Activated CD4-positive, alpha-beta T cell treated with anti-CD3 and anti-CD28 coated beads, Interleukin-2, amount 50 U/mL, for 24 hours (primary cell): ENCODE measurements at places on chromosomes 2 and 18.
A peak's percentile ranks its signal among the peaks of the same experiment; 100 is the strongest.

DNA sequence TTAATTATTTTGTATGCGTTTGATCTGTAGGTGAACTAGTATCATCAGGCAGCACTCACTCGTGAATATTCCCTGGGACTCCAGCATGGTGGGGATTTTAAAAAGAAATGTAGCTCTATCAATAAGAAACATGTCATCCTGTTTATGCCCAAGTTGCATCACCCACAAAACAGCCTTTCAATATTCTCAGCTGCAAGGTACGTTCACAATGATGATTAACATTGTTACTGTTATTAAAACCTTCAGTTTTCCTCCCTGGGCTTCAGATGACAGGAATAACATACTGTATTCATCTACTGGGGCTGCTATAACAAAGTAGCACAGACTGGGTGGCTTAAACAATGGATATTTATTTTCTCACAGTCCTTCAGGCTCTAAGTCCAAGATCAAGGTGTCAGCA, 87.9 kb upstream of the KLHL29 start:
- DNase-seq = no peak

DNA sequence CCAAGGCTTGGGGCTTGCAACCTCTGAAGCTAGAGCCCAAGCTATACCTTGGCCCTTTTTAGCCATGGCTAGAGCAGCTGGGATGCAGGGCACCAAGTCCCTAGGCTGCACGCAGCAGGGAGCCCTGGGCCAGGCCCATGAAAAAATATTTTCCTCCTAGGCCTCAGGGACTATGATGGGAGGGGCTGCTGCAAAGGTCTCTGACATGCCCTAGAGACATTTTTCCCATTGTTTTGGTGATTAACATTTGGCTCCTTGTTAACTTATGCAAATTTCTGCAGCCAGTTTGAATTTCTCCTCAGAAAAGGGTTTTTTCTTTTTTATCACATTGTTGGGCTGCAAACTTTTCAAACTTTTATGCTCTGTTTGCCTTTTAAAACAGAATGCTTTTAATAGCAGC, 56.9 kb upstream of the LHCGR start:
- DNase-seq = no peak

GRCh38 chr2:147711031-147711430, 133.8 kb upstream of the ACVR2A start:
- no peak for DNase-seq

GRCh38 chr2:99689145-99689742, 199.4 kb upstream of the REV1 start:
- no peak for DNase-seq

- DNase-seq = no peak
Observed at GRCh38 chr2:236376566-236377244, 112.5 kb upstream of the ASB18 start.

DNA sequence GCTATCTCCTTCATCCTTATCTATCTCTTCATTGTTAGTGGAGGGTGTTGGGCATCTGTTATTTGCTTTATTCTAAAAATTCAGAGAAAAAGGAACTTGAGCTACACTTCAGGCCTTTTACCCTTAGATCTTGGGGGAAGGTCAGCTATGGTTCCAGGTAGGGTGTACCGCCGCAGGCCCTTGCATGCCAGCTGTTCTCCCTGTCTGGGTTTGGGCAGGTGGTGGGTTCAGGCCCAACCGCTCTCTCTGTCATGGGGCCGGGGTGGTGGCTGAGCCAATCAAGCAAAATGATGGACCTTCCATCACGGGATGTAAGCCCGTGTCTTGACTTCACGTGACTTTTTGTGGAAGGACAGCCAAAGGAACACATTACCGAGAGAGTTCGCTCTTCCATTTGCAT, 231.1 kb downstream of the LDLRAD4 start:
- DNase-seq = no peak

DNA sequence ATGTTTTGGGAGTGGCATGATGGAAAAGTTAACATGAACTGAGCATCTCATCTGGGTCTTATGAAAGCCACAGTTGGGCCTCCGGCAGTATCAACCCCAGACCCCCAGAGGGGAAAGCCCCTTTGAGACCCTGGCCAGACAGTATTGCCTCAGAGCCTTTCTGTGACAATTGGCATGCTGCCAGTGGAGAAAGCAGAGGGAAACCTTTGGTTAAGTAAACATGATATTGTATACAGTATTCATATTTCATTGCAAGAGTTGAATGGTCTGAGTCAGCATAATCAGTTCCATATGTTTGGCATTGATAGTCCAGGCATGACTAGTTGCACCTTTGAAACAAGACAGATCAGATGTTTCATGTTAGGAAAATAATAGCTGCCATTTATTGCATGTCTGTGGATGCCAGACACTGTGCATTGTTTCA, 20.0 kb downstream of the MERTK start:
- DNase-seq = no peak

GRCh38 chr18:45951016-45951714, 16.0 kb downstream of the EPG5 start:
- DNase-seq = no peak

DNA sequence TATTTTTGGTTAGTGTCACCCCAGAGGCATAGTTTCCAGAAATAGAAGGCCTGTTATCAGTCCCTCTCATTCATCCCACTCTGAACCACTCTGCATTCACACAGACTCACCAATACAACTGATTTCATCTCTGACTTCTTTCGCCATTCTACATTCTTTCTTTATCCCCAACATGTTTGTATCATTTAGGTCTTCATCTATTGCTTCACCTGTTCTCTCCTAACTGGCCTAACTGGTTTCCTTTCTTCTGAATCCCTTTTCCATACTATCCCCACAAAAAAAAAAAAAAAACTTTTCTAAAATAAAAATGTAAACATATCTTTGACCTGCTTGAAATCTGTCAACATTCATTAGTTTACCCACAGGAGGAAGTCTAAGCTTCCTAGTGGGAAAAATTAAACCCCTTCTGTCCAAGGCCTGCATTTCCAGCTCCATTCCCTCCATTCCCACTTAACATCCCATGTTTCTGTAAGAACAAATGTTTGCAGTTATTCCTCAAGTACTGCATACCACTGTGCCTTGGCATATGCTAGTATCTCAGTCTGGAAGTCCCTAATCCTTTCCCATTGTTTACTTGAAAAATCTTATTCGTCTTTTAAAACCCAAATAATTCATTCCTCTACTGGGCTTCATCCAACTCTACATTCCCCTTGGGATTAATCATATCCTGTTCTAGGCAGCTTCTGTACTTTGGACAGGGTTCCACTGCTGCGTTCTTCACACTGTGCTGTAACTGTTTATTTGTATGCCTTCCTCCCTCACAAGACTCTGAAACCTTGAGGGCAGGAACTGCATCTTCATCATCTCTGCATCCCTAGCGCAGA, 68.5 kb downstream of the FIGN start:
- no peak for DNase-seq

DNA sequence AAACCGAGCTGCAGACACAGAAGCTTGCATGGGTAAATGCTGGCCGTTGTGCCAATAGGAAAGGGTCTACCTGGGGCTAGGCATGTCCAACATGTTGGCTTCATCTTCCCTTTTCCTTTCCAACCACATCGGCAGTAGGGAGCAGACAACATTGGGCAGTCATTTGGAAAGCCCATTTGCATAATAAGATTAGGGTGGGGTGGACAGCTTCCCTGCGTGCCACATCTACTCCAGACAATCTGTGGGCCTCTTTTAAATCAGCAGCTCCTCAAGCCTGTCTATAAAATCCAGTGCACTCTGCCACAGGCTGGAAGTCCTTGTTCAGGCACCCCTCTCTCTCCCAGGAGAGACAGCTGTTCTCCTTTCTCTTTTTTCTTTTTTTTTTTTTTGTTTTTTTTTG, 203.6 kb upstream of the KYNU start:
- no peak for DNase-seq

- no peak for DNase-seq
Observed at GRCh38 chr2:205948883-205949282, 137.1 kb downstream of the INO80D start.

GRCh38 chr2:23360571-23361125, 24.3 kb upstream of the KLHL29 start:
- no peak for DNase-seq

DNA sequence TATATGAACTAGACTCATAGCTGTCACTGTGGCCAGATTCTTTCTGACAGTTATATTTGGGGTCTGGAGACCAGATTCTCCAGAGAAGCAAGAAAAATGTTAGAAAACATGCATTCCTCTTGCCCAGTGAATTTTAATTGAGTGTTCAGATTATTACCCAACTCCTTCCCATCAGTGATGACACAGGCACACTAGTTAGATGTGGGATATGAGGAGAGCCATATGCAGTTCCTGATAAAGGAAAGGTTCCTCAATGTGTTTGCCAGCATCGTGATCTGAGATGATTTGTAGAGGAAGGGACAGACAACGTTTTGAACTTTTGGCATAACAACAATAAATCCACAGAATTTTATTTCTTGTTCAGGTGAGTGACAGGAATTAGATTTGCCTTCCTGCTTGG, 308.6 kb downstream of the PIEZO2 start:
- no peak for DNase-seq

GRCh38 chr18:75545189-75545588, 117.7 kb upstream of the SMIM21 start:
- DNase-seq = no peak

GRCh38 chr18:76410660-76411417, 84.2 kb downstream of the ZNF516 start:
- DNase-seq = peak; percentile 25

GRCh38 chr2:18425210-18425703, 135.2 kb downstream of the RDH14 start:
- no peak for DNase-seq

DNA sequence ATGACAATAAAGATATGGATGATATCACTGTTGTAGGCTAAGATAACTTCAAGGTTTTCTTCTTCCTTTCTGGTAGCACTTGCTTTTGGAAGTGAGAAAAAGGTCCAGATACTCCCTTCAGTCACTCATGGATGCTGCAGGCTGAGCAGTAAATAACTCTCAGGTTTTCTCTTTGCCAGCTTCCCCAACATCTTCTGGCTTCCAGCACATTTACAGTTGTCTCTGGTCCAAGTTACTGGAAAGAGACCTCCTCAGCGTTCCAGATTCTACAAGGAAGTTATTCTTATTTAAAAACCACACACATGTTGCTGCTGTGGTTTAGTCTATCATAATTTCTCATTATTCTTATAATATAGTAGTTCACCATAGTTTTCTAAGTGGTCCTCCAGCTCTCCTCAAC, 383.4 kb downstream of the PLCL1 start:
- DNase-seq = no peak

DNA sequence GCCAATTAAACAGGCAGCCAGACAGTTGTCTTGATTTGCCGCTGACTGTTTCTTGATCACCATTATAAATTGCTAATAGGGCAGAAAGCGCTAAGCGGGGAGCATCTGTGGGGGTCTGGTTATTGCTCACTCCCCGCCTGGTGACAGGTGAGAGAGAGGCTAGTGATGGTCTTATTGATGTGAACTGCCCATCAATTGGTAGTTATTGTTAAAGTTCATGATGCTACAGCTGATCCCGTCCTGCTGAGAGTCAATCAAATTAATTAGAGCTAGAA, 148.5 kb downstream of the LNPK start:
- DNase-seq = no peak

DNA sequence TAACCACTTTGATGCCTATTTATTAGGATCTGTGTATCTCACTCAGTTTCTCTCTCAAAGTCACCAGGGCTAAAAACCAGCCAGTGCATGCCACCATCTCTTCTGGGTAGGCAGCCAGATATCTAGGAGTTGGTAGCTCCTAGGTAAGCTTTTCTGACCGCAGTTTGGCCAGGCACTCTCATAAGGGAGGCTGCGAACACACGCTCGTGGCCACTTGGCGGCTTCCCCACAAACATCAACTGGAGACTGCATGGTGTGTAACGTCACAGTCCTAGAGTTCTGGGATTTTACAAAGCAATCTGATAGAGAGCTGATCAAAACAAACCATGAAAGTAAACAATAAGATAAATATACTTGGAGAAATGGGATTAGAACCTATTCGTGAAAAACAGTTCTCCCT, 424.3 kb upstream of the ACVR2A start:
- no peak for DNase-seq

DNA sequence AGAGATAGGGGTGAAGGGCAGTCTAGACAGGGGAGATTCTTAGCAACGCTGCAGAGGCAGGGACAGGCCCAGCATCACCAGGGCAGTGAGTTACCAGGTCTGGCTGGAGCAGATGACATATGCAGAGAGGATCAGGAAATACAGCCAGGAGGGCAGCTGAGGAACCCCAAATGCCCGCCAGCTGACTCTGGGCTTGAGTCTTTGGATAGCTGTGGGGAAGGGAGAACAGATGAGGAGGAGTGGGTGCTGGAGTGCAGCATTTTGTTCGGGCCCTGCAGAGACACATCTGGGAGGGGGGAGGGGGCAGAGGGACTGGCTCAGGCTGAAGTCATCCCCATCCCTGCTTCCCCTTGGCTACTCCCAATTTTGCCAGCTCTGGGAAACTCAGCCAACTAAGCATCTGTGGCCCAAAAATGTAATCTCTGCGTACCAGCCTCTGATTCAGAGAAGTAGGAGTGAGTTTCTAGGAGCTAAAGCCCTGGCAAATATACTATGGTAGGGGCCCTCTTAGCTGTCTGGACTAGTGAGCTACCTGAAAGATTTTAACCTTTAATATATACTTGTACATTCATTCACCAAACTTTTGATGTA, 214.5 kb downstream of the ZBTB7C start:
- DNase-seq = no peak

- no peak for DNase-seq
Observed at GRCh38 chr2:232061265-232061664, 99.8 kb downstream of the DIS3L2 start.

DNA sequence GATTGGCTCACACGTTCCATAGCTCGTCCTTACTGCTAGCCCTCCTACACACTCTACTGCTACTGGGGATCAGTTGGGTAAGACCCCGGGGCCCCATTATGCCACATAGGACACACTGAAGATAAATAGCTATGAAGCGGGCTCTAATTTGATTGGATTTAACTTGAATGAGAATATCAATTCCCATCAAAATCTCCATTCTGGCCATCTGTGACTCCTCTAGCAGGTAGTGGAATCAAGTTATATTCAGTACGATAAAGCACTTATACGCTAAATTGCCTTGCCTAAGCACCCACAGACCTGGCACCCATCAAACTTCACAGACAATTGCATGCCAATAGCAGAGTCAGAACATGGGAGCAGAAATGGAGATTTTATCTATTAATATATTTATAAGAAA, 39.8 kb downstream of the CCDC68 start:
- DNase-seq = no peak

- no peak for DNase-seq
Observed at GRCh38 chr2:191247381-191248057, 2.3 kb downstream of the MYO1B start.

GRCh38 chr2:150889141-150889540, 372.5 kb downstream of the RBM43 start:
- DNase-seq = no peak
